ENCODE measurements at places on chromosomes 5 and 9. TPM values are rescaled to one million over a fixed set of nuclear protein-coding genes. Genes with fewer than 3 reads are reported as not detected.

TMEM250 gene
- 48.0 TPM for total RNA-seq

AQP3 gene
- total RNA-seq = 9.0 TPM

DIRAS2 gene
- total RNA-seq = 0.26 TPM

GOLGA2 gene
- total RNA-seq = 96.0 TPM

PCDHGB7 gene
- total RNA-seq = 13.6 TPM

Data from fibroblast of lung (primary cell).